CD4-positive, alpha-beta T cell treated with Interleukin-21 for 1 hour (primary cell): ENCODE measurements at places on chromosomes 16 and 17.

- DNase-seq: no peak
Observed at GRCh38 chr17:50767030-50767429, 288 bp downstream of the ANKRD40CL start.

- DNase-seq: no peak
Observed at GRCh38 chr16:4325253-4325758, 9.4 kb downstream of the GLIS2 start.

DNA sequence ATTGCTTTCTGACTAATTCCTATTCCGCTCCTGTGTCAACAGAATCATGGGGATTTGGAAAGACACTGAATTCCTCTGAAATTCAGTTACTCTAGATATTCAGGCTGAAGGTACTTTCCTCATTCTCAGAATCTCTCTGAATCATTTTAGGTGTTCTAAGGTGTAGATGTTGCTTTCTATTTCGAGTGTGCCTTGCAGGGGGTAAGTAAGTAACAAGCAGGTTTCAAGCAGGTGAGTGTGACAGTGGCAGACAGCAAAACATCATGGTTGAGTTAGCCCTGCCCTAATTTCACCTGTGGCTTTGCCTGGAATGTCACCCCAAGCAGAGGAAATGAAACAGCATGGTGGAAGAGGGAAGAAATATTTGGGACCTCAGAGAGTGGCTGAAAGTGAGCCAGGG lies 75.1 kb downstream of the SHISA9 start:
- DNase-seq: no peak

DNA sequence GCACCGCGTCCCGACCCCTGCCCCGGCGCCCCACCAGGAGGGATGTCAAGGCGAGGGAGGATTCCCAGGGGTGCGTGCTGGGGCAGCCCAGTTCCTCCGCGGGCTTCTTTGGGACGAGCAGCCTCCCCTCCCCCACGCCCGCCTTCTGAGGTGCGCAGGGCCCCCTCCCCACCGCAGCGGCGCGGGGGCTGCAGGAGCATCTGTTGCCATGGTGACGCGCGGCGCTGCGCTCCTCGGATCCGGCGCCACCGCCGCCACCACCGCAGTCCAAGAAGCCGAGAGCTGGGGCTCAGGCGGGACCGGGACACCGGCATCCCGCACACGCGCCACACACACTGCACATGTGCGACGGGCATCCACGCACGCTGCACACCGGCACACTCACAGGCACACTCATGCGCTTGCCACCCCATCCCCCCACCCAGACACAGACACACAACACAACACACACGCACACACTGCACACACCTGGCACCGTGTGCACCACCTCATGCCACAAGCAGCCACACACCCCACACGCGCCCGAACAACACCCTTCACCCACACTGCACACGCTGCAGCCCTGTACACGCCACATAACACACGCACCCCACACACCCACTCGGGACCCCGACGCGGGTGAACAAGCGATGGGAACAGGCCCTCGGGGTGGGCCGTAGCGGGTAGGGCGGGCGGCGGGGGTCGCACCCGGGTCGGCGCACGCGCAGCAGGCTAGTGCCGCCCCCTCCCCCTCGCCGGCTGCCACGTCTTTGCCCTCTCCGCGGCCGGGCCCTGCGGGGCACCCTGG lies 17.0 kb downstream of the ENPP7 start:
- no peak for DNase-seq

GRCh38 chr17:82241926-82242697 lies 13.3 kb downstream of the SLC16A3 start:
- DNase-seq: no peak

DNA sequence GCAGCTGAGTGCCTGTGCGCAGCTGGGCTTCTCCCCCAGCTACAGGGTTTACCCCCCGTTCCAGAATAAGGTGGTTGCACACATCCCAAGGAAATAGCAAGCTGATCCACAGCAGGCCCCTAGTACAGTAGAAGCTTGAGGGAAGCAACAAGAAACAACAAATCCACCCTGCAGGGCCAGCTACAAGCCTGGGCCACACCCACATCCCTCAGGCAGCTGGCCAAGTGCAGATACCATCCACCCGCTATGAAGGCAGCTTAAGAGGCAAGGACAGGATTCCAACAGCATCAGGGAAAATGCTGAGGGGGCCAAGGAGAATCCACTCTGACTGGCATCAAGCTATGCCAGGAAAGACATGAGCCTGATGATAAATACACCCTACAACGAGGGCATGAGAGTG lies 66.9 kb upstream of the RCVRN start:
- no peak for DNase-seq

DNA sequence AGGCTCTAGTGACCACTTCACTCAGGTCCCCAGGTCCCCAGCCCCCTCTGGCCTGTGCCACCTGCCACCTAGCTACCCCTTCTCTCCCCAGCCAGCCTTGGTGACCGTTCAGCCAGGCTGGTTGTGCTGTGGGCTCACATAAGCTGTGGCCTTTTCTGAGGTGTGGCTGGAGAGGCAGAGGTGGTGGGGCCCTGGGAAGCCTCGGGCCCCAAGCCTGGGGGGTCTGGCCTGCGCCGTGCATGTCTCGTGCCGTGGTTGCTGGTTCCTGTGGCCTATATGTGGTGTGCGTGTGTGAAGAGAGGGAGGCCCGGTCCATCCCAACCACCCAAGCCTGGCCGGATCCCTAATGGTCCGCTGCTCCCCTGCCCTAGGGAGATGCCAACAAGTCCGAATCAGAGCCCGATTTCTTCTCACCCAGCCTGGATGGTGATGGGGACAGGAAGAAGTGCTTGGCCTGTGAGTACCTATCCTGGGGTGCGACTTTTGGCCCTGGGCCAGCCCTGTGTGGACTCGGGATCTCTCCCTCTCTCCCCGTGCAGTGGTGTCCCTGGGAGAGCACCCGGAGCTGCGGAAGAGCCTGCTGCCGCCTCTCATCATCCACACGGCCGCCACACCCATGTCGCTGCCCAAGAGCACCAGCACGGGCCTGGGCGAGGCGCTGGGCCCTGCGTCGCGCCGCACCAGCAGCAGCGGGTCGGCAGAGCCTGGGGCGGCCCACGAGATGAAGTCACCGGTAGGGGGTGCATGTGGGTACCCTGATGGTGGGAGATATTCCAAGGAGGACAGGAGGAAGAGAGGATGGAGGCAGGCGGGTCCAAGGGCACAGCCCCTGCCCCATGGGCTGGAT lies 35.9 kb downstream of the CACNA1G start:
- no peak for DNase-seq

GRCh38 chr17:46199379-46199778 lies 6.2 kb upstream of the KANSL1 start:
- DNase-seq: no peak

DNA sequence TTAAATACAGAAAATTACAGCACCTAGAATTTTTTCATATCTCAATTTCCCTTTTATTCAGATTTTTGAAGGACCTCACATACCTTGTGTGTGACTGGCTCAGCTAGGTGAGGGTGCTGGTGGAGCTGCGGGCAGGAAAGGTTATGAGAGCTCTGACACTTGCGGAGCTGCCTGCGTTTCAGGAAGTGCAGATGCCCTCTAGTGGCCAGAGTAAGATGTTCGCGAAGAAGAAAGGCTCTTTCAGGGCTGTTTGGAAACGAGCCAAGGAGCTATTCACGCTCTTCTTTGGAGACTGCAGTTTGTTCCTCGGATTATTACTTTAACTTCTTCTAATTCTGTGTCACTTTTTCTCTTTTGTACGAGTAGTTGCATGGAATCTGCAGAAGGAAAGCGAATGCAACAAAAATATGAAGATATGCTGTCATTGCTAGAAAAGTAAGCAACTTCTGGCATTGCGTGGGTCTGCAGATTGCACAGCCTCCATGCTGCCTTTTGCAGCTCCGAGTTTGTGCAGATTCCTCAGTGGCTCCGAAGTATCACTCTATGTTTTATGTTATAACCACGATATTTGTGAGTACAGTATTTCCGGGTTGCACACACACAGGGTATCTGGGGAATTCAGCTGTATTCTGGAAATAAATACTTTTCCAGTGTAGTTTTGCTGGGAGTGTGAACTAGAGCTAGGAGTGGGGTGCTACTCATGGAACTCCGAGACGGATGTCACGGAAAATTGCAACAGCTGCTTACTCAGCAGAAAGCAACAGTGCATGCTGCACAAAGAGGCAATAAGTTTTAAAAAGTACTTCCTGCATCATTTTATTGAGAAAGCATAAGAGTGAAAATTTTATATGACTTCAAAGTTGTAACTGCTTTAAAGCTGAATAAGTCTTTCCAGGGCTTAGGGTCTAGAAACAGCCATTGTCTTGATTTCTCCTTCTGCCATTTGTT lies 46.3 kb downstream of the DNAH9 start:
- DNase-seq: peak; percentile 26

- peak; percentile 45 for DNase-seq
Observed at GRCh38 chr17:42673885-42674754, 2.7 kb downstream of the PLEKHH3 start.

- DNase-seq: no peak
Observed at GRCh38 chr17:69086641-69087040, 25.9 kb upstream of the ABCA9 start.

DNA sequence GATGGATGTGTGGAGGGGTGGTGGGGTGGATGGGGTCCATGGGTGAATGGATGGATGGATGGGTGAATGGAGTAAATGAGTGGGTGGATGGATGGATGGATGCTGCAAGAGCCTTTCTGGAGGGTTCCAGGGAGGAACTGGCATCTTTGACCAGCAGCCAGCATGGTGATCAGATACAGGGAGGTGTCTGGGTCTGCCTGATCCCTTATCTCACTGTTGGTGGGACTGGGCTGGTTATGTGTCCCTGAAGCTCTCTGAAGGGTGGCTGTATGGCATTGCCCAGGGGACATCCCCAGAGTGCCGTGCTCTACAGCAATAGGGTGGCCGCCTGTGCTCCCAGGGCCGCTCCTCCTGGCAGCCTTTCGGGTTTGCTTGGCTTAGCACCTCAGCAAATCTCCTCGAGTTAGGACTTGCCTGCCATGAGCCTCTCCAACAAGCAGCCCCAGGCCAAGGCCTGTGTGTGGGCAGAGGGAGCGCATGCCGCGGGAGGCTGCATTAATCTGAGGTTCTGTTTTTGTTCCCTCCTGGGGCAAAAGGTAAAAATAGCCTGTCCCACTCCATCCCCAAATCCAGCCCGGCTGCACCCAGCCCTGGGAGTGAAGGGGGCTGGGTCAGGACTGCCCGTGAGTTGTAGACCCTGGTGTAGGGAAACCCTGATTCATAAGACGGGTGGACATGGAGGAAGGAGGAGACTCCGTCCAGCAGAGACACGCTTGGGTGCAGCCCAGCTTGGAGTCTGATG lies 165.4 kb downstream of the SEC14L1 start:
- no peak for DNase-seq

- no peak for DNase-seq
Observed at GRCh38 chr17:17372856-17373520, 69.8 kb downstream of the NT5M start.

- DNase-seq: no peak
Observed at GRCh38 chr17:79907217-79907715, 68.0 kb upstream of the CBX4 start.

GRCh38 chr16:52709306-52709705 lies 162.4 kb upstream of the TOX3 start:
- DNase-seq: no peak

- DNase-seq: no peak
Observed at GRCh38 chr16:9105189-9105588, 13.7 kb downstream of the HAPSTR1 start.

GRCh38 chr16:31572821-31573220 lies 45.1 kb downstream of the AHSP start:
- no peak for DNase-seq

- DNase-seq: peak; percentile 4
Observed at GRCh38 chr17:48954300-48954755, 9.7 kb upstream of the SNF8 start.

DNA sequence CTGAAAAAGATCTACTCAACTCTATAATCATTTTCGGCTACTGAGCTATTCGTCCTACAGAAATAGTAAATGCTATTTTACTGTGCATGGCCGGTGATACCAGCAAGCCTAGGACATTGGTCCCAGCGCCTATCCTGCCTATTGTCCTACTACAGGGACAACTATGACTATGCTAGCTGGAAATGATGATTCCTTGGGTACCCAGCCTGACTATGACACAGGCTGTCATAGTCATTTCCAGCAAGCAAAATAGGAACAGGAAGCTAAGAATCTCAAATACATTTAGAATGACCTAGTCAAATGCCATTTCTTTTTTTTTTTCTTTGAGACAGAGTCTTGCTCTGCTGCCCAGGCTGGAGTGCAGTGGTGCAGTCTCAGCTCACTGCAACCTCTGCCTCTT lies 33.7 kb upstream of the HSBP1 start:
- DNase-seq: no peak

DNA sequence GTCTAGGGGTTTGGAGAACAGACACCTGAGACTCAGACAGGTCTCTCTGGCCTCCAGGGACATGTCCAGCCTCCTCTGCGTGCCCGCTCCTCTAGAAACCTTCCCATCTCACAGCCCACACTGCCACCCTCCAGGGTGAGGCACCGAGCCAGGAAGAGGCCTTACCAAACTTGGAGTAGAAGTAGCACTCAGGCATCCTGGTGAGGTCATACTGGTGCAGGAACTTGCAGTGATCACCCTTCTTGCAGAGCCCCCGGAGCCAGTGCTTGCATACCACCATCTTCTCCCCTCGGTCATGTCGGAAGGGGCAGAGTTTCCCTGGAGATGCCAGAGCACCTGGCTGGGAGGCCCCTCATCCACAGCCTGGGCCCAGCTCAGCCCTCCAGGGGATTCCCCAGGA lies 4.2 kb downstream of the CPSF4L start:
- DNase-seq: no peak

GRCh38 chr16:76947749-76948148 lies 243.2 kb upstream of the MON1B start:
- DNase-seq: no peak

DNA sequence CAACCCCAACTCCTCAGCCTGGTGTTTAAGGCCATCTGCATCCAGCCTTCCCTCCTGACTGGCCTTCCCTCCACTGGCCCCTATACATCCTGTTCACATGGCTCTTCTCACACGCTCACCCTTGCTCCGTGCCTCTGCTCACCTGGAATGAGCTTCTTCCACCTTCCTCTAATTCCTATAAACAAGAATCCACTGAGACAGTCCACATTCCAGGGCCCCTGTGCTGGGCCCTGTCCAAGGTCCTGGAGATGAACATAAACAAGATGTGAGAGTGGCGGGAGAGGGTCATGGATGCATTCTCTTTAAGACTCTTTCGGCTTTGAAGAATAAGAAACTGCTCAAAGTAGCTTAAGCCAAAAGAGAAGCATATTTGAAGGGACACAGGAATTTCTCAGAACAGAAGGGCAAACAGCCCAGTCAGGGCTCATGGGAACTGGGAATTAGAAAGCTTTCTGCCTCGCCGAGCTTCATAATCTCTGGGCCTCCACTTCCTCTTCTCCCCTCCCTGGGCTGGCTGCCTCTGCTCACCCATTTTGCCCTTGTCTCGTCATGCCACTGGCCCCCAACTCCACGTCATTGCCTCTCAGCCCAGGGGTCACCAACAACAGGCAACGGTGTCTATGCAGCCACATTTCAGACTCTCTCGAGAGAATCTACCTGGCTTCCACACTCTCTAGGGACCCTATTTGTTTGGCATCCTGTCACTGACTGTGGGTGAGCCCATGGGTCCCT lies 13.5 kb downstream of the SPPL2C start:
- DNase-seq: no peak

- no peak for DNase-seq
Observed at GRCh38 chr16:56970934-56971767, 9.4 kb downstream of the CETP start.
